ENCODE measurements at places on chromosomes 5 and 9. TPM values are rescaled to one million over a fixed set of nuclear protein-coding genes. Genes with fewer than 3 reads are reported as not detected.

DNA sequence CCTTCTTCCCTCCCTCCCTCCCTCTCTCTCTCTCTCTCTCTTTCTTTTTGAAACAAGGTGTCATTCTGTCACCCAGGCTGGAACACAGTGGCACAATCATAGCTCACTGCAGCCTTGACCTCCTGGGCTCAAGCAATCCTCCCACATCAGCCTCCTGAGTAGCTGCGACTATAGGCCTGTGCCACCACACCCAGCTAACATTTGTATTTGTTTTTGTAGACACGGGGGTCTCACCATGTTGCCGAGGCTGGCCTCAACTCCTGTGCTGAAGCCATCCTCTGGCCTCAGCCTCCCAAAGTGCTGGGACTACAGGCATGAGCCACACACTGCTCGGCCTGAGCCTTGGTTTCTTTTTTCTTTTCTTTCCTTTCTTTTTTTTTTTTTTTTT lies 45.8 kb downstream of the PLPP7 start:
- no peak for DNase-seq

GRCh38 chr5:86757824-86758223 lies 140.1 kb downstream of the COX7C start:
- no peak for DNase-seq

DNA sequence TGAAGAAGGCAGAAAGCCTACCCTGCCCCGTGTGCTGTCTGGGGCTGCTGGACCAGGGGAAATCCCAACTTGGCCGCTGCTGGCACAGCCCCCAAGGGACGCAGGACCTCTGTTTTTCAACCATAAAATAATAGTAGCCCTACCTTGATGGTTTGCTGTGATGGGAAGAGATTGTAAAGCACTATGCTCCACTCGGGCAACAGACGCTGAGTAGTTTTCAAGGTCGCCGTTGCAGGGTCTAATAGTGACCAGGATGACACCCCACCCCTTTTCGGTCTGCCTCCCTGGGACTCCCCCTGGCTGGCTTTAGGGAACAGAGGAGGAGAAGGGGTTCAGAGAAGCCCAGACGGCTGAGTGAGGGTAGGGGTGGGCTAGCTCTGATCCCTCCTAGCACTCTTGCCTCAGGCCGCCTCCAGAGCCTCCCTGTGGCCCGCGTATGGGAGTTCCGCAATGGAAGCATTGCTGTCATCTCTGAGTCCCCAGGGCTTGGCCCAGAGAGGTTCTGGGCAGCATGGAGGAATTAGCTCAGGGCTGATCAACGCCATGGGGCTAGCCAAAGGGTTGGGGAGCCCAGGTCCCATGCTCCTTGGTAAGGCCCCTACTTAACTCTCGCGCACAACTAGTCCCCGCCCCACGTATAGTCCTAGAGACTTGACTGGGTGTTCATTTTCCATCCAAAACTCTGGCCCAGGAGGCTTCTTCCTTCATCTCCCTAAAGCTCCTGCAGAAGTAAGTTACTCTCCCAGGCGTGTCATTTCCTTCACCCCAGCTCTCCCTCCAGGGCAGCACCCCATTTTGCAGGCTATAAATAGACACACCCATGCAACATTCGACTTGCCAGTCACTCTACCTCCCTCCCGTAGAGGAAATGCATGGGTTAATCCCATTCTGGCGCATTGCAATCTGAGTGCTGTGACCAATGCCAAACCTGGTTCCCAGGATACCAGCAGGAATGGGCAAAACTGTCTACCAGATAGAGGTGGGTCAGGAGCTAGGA lies 1.1 kb upstream of the IRF1 start:
- no peak for DNase-seq

DNA sequence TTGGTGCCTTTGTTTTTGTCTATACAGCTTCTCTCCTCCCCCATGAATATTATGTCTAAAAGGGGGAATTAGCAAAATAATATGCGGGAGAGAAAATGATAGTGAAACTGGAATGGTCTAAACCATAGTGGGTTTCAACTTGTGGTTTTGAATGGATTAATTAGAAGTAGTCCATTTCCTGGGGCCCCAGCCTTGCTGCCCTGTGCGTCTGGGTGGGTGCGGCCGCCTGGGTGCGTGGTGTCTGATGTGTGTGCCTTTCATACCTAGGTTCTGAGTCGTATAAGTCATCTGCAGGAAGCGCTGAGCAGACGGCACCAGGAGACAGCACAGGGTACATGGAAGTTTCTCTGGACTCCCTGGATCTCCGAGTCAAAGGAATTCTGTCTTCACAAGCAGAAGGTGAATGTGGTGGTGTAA lies 120.0 kb upstream of the CACNA1B start:
- DNase-seq: no peak

- DNase-seq: no peak
Observed at GRCh38 chr9:21817176-21817575, 14.7 kb downstream of the MTAP start.

- DNase-seq: peak; percentile 61
Observed at GRCh38 chr5:16453609-16454008, 12.0 kb downstream of the ZNF622 start.

DNA sequence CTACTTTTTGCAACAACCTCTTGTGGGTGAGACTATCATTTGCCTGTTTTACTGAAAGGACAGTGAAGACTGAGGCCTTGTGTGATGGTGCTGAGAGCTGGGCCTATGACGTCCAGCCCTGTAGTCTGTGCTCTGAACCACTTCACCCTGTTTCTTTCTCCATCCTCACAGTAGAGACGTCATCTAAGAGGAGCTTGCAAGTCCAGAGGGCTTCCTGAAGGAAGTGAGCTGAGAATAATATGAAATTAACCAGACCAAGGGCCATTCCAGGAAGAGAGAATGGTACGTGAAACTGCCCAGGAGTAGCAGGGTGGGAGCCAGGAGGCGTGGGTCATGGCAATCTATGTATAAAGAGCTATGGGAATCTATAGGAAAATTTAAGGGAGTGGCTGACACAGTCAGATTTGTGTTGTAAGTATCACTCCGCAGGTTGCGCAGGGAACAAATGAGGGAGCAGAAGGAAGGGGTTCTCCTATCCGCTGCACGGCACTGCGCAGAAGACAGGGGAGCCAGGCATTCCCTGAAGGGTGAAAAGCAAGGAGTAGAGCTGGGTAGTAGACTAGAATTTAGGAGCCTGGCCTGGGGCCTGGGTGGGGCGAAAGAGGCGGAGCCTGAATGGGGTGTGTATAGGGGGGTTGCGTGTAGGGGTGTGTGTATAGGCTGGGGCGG lies 596 bp upstream of the FGFR4 start:
- no peak for DNase-seq

- peak; percentile 14 for DNase-seq
Observed at GRCh38 chr5:141879426-141879759, 1.2 kb upstream of the PCDH1 start.

- no peak for DNase-seq
Observed at GRCh38 chr9:26437056-26437711, 455.4 kb downstream of the CAAP1 start.

DNA sequence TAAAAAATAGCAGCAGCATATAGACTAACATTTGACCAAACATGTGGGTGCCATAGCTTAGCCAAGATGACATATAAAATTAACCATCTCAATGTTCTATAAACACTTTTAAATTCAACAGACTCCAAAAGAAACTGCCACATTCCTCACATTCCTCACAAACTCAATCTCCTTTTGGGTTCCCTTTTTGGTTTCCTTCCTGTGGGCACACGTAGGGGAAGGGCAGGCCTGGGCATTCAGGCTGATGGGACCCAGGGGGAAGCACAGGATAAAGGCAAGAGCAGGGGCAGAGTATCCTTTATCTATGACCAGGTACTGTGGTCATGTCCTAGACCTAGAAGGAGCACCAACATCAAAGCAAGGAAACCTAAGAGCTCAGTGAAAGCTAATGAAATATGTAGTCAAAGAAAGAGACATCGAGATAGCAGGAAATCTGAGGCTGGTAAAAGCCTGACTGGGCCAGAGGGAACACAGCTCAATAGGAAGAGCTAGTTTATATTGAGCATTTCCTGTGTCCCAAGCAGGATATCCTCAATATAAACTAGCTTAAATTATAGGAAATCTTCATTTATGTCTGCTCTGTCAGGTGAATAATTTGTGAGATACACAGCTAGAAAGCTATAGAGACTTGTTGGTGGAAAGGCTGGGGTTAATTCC lies 13.6 kb upstream of the ERAP1 start:
- DNase-seq: no peak

Gene ARHGEF39
- polyA plus RNA-seq: 4.9 TPM

DNA sequence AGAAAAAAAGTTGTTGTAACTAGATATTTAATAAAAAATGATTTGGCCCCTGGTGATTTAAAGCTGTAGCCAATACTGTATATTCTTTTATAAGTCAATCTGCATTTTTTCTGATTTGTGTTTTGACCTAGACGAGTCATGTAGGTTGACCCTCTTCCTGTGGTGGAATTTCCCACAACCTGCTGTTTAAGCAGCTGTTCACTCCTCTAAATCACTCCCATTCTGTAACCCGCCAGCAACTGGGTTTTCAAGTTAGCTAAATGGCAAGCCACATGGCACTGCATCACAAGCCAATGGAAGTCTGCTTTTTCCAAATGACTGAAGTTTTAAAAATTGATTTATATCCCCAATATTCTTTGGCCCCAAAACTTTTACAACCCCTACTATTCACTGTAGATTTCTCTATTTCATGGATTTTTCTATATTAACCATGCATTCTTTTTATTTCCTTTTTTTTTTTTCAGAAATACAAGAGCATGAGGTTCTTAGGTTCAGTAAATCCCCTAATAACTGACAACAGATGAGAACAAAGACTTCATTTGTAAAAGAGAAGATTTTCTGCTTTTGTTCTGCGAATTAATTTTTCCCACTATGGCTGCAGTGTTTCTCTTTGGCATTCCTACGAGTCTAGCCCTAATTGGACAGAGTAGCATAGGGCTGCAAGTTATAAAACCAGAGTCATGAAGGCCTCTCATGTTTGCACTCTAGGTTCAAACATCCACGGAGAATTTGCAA lies 184.5 kb upstream of the TLE4 start:
- no peak for DNase-seq

DNA sequence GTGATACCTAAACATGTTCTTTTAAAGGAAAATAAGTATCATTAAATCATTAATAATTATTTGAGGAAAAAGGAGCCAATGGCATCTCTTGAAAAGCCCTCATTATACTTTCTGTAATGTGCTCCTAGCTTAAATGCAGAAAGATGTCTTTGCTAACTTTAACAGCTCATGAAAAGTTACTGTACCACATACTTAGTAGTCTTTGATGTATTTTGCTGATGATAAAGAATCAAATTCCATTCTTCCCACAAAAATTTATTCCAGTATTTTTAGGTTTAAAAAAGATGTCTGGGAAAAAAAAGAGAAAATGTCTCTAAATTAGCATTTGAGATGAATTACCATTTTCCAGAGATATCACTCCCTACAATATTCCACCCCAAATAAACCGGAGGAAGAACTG lies 112.5 kb downstream of the PPP2R2B start:
- no peak for DNase-seq

Gene PCA3
- polyA plus RNA-seq: 0.21 TPM

- no peak for DNase-seq
Observed at GRCh38 chr5:153991168-153991567, 47.5 kb downstream of the FAM114A2 start.

DNA sequence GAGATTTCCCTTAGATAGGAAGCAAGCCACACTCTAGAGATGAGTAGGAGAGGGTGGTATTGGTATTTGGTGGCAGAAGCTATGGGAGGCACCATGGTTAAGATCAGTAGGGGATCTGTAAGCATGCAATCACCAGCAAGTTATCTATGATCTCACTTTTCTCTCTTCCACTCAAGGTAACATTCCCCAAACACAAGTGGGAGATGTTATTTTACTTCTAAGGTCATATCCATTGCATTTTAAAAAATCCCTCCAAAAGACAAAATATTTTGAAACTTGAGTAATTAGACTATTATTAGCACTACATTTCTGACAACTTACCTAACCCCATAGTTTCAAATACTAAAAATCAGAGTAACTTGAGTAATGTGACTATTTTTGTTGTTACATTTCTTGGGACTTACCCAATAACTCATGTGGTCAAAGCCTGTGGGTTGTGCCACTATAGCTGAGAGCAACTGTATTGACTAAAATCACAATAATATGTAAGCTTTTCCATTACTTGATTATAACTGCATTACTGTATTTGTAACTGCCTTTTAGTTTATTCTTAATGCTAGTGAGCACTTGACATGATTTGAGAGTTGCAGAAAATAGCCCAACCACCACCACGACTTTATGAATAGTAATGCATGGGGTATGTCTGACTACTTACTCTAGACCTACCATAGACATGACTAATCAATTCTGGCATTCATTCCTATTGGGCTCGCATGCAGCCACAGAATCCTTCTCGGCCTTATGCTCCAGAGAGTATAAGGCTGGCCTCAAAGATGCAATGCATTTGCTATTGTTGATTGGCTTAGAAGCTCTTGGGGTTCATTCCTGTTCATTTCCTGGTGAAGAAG lies 264.7 kb downstream of the TRIM32 start:
- no peak for DNase-seq

- peak; percentile 97 for DNase-seq
Observed at GRCh38 chr9:129726322-129727160, 26.3 kb downstream of the PTGES start.

Gene NIM1K
- 0.16 TPM for polyA plus RNA-seq

Gene PTGER4
- polyA plus RNA-seq: 0.06 TPM

Gene GPBP1
- 11.4 TPM for polyA plus RNA-seq

Gene TRPM3
- not detected for polyA plus RNA-seq

GRCh38 chr9:17063535-17064135 lies 71.2 kb upstream of the CNTLN start:
- DNase-seq: peak; percentile 56

- peak; percentile 83 for DNase-seq
Observed at GRCh38 chr5:140041492-140042392, 1.4 kb downstream of the NRG2 start.

GRCh38 chr5:154611341-154611767 lies 133.3 kb upstream of the HAND1 start:
- DNase-seq: no peak

- DNase-seq: no peak
Observed at GRCh38 chr5:100900142-100900795, 2.8 kb downstream of the ST8SIA4 start.

Gene NOP16
- polyA plus RNA-seq: 161 TPM

DNA sequence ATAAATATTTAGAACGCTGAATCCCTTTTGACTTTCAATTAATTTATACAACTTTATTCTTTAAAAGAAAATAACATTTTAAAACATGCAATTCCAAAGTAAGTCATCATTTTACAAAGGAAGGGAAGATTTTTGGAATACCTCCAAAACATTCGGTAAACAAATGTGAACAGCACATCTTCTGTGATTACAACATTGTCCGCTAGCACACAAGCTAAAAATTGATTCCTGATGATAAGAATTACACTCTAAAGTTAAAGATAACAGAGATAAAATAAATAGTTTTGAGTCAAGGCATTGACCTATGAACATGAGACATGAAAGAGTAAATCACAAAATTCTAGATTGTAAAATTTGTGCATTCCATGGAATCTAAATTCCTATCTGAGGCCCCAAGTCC lies 56.2 kb upstream of the TRAF1 start:
- no peak for DNase-seq

DNA sequence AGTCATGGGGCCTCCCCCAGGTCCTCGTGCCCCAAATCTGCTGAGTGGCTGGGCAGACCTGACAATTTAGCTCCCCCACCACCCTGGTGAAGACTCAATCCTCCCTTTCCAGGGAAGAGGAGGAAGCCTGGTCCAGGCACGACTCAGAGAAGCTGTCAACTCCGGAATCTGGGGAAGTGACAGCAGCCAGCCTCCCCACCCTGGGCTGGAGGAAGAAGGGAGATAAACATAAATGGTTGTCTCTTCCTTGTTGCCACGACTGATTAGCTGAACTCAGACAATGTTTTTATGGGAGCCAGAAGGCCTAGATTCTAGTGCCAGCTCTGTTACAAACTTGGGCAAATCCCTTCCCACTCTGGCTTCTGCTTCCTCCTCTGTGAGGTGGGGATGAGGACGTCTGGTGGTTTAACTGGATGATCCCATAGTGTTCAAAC lies 15.4 kb downstream of the CCDC69 start:
- DNase-seq: no peak

GRCh38 chr5:93532370-93532769 lies 48.6 kb downstream of the NR2F1-AS1 start:
- DNase-seq: no peak
